ENCODE measurements at places on chromosomes 12 and 14.

- DNase-seq, result no peak
Observed at GRCh38 chr12:44509471-44509870, 366.6 kb downstream of the NELL2 start.

GRCh38 chr14:74620497-74620921 lies 8.5 kb upstream of the LTBP2 start:
- DNase-seq, result peak; percentile 84

DNA sequence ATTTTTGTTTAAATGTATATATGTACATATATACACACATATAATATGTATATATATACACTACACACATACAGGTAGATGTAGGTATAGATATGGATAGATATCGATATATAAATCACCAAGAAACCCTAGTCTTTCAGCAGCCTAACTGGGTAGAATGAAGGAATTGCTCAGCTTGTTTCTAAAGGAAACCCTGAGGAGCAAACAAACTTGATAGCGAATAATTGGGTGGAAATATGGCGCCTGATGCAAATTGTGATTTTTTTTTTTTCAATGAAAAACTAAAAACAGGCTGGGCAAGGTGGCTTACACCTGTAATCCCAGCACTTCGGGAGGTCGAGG lies 254 bp upstream of the CCDC177 start:
- no peak for DNase-seq

DNA sequence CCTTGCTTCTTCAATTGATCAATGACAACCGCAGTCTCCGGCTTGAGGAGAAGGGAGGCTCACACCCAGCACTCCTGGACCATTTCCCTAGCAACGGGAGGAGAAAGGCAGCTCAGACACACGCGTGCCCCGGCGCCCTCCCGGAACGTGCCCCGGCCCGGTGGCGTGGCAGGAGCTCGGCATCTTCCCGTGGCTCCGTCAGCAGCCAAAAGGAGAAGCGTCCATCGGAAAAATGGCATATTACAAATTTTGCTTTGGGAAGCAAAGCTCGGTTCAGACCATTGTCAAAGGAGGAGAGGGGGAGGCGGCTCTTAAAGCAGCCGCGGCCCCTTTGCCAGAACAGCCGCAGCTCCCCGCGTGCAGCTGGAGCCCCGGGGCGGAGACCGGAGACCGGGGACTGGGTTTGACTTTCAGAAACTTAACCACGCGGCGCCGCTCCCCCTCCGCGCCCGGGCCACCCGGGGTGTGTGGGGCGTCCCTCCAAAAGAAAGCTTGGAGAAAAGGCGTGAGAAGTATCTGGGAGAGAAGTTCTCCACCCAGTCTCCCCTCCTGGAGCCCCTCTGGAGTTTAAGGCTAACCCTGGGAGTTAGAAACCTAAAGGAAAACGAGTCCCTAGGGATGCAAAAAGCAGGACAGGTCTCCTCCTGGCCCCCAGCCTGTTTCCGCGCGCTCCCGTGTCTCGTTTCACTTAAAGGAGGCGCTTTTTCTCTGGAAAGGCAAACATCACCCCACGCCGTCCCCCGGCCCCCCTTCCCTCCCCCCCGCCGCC lies 545 bp downstream of the PPFIA2 start:
- DNase-seq, result no peak

DNA sequence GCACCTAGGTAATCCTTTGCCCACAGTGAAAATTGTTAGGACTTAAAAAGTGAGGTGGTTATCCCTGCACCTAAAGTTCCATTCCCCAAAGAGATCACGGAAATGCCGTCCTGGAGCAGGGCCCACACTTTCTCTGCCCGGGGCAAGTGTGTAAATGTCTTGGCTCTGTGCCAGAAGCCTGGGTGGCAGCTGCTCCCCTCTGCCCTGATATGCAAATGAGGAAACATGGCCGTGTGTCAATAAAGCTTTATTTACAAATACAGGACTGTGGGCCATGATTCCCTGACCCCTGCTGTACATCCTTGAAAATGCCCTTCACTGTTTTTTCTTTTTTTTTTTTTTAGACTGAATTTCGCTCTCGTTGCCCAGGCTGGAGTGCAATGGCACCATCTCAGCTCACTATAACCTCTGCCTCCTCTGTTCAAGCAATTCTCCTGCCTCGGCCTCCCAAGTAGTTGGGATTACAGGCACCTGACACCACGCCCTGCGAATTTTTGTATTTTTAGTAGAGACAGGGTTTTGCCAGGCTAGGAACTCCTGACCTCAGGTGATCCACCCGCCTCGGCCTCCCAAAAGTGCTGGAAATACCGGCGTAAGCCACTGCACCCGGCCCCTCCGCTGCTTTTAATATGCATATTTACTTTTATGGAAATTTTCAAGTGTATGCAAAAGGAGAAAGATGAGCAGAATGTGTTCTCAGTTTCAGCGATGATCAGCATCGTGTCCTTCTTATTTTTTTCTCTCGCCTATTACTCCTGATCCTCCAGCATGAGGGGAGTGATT lies 75.5 kb downstream of the GALNT9 start:
- DNase-seq, result no peak

DNA sequence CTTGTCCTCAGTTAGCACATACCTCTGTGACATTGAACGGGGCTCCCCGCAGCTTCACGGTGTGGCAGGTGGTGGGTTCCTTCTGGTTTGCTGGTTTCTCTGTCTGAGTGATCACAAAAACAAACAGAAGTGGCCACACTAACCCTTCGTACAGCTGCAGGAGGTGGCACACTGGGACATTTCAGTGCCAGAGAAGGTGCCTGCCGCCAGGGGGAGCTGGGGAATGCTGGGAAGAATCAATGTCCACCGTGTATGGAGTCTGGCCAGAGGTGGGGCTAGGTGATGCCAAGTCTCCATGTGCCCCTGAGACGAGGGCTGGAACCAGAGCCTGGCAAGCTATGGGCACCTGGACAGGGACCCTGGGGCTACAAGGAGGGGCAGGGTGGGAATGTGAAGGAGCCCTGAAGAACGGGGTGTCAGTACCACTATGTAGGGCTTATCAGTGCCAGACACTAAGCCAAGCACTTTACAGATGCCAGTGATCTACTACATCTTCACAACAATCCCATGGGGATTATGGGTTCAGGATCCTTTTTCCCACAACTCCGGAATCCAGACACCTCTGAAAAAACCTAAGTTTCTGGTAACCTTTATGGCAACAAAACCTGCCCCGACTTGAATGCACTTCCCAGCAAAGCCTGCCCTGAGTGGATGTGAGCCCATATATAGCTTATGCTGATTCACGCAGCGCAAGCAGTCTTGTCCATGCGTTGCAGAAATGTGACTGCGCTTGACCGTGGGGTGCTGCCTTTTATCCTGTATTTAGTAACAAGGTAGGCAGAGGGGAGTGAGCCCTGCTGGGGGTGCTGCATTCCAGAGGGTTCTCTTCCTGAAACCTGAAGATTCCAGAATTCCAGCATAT lies 10.8 kb downstream of the RBM19 start:
- DNase-seq, result peak; percentile 18
